ENCODE measurements at places on chromosomes 13 and 19. TPM values are rescaled to one million over a fixed set of nuclear protein-coding genes. Genes with fewer than 3 reads are reported as not detected.

DNA sequence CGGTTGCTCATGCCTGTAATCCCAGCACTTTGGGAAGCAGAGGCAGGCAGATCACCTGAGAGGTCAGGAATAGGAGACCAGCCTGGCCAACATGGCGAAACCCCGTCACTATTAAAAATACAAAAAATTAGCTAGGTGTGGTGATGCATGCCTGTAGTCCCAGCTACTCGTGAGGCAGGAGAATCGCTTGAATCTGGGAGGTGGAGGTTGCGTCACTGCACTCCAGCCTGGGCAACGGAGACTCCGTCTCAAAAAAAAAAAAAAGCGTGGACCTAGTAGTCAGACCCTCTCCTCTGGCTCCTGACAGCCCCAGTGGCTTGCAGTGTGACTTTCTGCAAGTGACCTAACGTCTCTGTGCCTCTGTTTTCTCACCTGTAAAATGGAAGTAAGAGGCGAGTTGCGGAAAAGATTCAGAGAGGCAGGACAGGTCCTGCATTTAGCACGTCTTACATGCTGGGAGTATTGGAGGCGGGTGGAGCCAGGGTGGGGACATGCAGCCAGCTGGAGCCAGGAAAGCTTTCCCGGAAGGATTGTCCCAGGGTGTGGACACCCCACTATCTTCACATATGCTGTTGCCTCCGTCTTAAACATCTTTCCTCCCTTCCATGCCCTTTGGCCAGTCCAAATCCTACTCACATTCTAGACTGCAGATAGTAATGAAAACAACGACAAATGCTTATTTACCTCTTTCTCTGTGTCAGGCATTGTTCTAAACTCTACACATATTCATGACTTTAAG, 2.9 kb downstream of the TUBB4A start:
- H3K27ac ChIP-seq, result no peak overlapping the region
- no peak overlapping the region for H3K4me3 ChIP-seq
- H3K4me1 ChIP-seq, result no peaks in the 10 kb centered on the region
- H3K36me3 ChIP-seq, result no peaks in the 10 kb centered on the region

DNA sequence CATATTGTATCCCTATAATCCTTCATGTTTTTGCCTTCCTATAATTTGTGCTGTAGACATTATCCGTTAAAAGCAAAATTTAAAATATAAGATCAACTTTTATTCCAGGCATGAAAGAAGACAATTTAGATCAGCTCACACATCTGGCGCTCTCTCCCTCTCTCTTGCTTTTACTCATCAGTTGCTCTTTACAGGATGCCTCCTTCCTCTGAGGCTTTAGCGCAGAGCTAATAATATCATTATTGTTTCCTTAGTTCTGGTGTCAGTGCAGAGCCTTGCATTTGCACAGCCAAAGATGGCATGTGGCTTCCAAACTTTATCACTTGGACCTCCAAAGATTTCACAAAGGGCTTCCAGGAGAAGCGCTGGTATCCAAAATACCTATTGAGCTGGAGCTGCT, 295.1 kb downstream of the FGF9 start:
- no peak for DNase-seq
- H3K4me1 ChIP-seq, result no peaks in the 10 kb centered on the region
- H3K4me3 ChIP-seq, result no peak overlapping the region
- H3K27ac ChIP-seq, result no peak overlapping the region
- H3K27me3 ChIP-seq, result no peaks in the 10 kb centered on the region
- H3K36me3 ChIP-seq, result no peaks in the 10 kb centered on the region

AZU1 gene
- total RNA-seq, result not detected

BST2 gene
- total RNA-seq, result 98.4 TPM

CHERP gene
- total RNA-seq, result 66.1 TPM

UHRF1 gene
- 47.6 TPM for total RNA-seq

SLAIN1 gene
- total RNA-seq, result 3.5 TPM

CGB8 gene
- total RNA-seq, result not detected

Measured in Caco-2 (cell line).